Myocyte (in vitro differentiated cells): ENCODE measurements at places on chromosomes 5 and 9. TPM values are rescaled to one million over a fixed set of nuclear protein-coding genes. Genes with fewer than 3 reads are reported as not detected.

The PRR16 gene
- total RNA-seq = 9.2 and 17.2 TPM in 2 replicates

DNA sequence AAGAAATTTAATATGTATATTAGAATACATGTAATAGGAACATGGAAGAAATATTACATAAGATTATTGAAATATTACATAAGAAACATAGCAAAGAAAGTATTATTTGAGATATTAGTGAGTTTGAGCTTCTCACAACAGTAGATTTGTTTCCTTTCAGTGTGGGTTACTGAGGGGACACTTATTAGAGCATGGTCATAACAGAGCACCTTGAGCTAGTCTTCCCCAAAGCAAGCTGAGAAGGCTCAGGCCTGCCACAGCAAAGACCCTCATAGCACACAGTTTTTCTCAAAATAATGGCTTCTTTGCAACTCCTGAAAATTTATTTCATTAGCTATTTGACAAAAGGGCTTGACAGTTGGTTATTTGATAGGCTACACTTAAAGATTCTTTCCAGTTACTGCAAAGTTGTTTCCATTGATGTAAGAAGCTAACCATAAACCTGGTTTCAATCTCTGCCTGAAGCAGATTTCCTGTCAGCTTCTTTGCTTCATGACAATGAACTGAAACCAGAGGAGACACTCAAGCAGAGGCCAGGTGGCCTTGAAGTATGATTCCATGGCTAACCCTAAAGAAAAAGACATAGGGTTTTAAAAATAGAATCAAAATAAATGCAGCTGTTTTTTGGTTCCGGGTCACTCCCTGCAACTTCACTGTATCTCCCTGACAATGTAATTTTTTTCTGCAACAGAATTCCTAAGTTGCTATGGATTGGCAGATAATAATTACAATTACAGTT is 68.6 kb downstream of the ERMP1 start:
- DNase-seq = peak; percentile 44

The KIF12 gene
- total RNA-seq = not detected in 2 replicates

The CEP72 gene
- 2.3 and 2.6 TPM in 2 replicates for total RNA-seq
